ENCODE measurements at places on chromosomes 5 and 9.

- DNase-seq = no peak
These were observed 7.1 kb downstream of the EGR1 start for GRCh38 chr5:138472353-138472752.

DNA sequence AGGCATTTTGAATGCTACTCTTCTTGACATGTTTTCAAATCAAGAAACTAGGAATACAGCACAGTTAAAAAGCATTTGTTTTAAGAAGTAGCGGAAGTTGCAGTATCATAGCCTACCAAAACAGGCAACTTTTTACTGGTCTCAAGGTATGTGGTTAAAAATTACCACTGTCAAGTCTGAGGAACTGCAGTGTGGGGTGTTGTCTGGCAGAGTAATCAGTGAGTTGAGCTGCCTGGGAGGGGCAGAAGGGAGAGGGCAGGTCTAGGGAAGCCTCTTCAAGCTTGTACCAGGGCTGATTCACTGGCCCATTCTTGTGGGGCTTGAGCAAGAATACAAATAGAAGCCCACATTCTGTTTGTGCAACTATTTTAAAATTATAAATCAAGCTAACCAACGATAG, 42.4 kb upstream of the SV2C start:
- no peak for DNase-seq

DNA sequence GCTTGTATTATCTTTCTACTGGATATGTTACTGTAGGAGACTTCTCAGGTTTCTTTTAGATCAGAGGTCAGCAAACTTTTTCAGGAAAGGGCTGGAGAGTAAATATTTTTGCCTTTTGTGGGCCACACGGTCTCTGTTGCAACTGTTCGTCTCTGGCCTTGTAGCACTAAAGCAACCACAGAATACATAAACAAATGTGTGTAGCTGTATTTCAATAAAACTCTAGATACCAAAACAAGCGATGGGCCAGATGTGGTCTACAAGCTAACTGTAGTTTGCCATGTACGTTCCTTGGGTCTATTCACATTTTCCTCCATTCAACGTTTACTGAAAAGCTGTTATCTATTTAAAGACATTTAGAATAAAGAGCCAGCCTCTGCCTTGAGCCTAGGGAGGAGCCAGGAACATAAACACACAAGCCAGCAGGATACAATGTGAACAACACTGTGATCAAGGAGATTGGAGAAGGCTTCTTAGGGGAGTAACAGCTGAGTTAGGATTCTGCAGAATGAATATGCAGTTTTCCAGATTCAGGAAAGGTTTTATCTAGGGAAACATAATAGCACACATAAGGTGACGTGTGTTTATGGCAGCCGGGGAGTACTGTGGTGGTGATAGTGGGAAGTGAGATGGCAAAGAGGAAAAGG, 33.0 kb upstream of the HOMER1 start:
- DNase-seq = no peak

- no peak for DNase-seq
These were observed 430.1 kb upstream of the MEF2C start for GRCh38 chr5:89313044-89313443.

GRCh38 chr5:138737494-138738265, 15.5 kb upstream of the CTNNA1 start:
- no peak for DNase-seq

DNA sequence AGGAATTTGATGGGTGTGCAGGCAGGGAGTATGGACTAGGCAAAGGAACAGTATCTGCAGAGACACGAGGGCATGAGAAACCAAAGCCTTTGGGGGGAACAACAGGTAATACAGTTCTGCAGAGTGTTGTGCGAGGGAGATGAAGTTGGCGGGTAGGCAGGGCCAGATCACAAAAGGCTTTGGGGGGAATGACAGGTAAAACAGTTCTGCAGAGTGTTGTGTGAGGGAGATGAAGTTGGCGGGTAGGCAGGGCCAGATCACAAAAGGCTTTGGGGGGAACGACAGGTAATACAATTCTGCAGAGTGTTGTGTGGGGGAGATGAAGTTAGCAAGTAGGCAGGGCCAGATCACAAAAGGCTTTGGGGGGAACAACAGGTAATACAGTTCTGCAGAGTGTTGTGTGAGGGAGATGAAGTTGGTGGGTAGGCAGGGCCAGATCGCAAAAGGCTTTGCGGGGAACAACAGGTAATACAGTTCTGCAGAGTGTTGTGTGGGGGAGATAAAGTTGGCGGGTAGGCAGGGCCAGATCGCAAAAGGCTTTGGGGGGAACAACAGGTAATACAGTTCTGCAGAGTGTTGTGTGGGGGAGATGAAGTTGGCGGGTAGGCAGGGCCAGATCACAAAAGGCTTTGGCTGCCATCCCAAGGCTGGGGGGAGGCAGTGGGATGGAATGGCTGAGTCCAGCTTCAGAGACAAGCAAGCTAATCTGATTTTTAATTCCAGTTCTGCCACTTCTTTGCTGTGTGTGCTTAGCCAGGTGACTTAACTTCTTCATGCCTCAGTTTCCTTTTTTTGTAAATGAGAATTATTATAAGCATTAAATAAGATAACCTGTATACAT, 33.0 kb downstream of the FRMPD1 start:
- DNase-seq = no peak

GRCh38 chr5:135222771-135223170, 176.3 kb downstream of the MACROH2A1 start:
- no peak for DNase-seq

DNA sequence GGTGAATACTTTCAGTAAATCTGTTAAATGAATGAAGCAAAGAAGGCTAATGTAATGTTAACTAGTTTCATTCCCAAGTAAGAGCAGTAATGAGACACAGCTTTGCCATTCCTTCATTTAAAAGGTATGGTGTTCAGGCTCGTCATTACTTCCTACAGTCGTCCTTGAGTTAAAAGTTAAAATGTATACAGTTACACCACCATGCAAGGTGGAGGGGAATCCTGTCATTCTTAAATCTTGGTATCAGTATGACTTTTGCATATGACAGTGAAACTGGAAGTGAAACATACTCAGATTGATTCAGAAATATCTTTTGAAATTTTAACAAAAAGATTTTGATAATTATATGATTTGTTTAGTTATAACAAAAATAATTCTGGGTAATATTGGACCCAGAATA, 25.9 kb downstream of the MTRR start:
- DNase-seq = no peak

DNA sequence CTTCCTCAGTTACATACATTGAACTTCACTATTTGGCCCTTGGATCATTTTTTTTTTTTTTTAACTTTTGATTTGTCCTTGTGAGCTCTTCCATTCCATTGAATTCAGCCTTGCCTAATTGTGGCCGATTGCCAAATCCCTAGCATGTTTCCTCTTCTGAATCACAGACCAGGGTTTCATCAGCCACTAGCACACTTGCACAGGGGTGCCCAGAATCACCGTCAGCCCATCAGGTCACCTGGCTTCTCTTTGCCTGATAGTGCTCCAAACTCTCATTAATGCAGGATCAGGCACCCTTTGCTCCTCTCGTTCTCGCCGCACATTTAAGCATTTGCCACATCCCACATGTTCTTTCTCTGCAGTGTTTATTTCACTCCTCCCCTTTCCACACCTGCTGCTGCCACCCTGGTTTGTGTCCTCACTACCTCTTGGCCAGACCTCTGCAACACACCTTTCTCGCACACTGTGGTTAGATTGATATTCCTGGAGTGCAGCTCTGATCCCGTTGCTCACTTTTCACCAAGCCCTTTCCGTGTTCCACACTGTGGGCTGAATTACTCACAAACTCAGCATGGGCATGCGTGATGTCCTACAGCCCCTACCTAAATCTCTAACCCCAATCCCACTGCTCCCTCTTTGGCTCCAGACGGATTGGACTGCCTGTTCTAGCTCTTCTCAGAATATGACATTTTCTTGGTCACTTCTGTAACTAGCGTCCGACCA, 9.8 kb downstream of the PIK3R1 start:
- peak; percentile 68 for DNase-seq

DNA sequence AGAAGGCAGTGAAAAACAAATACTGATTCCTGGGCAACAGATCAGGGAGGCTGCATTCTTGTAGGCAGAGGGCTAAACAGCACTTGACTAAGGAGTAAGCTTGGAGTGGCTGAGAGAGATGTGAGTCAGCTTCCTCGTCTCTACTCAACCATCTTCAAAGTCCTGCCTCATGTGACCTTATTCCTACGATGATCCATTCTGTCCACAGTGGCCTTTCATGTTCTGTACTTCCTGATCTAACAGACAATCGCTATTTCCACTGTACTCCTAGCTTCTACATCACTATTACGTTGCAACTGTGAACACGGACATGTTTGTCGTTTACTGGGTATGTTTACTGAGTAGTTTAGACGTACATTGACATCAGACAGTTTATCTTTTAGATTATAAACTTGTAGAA, 365.4 kb downstream of the ARL15 start:
- no peak for DNase-seq

DNA sequence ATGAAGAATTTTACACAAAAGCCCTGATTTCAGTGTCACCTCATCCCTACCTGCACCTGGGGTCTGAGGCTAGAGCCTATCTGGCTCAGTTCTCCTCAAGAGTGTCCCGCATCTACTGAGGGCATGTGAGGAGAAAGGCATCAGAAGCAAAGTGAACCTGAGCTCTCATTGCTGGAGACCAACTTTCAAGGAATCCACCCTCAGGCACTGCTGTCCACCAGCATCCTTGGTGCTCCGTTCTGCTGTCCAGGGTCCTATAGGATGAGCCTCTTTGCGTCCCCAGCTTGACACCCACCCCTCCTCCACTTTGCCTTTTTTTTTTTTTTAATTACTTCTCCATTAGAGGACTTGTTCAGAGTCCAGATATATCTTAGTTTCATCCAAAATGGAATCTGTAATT, 49.5 kb downstream of the CAMSAP1 start:
- DNase-seq = no peak

DNA sequence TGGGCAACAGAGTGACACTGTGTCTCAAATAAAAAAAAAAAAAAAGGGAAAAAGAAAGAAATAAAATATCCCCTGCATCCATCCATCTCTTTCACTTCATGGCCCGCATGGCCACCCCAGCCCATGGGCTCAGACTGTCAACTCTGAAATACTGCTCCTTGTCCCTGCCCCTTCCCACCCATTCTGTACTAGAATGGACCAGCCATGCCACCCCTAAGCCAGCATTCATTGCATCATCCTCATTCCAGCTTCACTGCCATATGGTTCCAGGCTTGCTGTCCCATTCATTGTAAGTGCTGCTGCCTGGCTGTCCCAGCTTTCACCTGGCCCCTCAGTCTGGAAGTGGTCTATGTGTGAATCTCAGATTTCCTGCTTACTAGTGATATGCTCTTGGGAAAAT, 46.2 kb downstream of the SPRY4 start:
- DNase-seq = no peak

GRCh38 chr5:112143690-112144089, 275.4 kb downstream of the EPB41L4A start:
- DNase-seq = no peak

DNA sequence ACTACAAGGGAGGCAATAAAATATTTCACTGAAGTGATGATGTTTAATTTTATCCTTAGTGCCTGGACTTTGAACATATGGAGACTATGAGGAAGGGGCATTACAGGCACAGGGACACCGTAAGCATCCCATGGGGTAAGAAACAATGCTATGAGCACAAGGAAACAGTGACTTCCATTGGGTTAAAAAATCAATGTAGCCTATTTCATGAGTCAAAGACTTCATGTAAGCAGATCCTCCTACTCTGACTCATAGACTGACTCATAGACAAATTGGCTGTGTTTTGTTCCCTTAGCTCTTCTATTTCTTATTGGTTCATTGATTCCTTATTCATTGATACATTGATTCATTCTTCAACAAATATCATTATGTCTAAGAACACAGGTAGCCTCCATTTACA, 351.0 kb downstream of the PRELID2 start:
- DNase-seq = no peak

DNA sequence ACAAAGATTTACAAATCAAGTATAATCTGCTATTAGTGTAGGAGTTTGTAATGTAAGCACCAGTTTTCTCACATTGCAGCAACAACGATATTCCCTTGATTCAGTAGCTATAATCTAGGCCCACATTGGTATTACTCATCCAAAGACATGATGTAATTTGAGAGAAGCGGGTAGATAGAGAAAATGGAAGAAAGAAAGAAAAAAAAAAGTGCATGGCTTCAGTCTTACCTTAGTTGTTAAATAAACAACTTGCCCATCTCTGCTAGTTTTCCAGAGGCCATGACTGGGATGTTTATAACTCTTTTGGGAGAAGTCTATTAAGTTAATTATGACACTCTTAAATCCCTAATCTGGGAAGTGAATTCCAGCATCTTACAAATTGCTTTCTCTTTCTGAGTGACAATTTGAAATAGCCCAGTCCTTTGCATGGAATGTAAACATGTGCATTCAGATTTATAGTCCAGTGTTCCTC, 2.8 kb downstream of the MELK start:
- DNase-seq = no peak

DNA sequence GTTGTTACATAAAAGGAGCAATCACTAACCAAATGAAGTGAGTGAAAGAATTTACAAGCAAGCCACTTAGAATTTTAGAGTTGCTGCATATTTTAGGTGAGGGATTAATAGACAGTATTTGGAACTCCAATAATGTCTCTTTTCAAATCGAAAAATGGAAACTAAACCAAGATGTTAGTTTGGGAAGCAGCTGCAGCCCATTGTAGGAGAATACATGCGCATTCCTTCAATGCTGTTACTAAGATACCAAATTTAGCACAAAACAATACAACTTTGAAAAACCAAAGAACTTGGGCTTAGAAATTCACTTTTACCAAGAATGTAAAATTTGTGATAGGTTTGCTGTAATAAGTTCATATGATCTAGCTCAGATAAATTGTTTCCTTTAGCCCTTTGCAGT, 411.8 kb upstream of the CDH6 start:
- no peak for DNase-seq

GRCh38 chr5:6228257-6229250, 149.8 kb downstream of the MED10 start:
- no peak for DNase-seq

GRCh38 chr9:93890436-93890935, 64.7 kb downstream of the BARX1 start:
- no peak for DNase-seq

DNA sequence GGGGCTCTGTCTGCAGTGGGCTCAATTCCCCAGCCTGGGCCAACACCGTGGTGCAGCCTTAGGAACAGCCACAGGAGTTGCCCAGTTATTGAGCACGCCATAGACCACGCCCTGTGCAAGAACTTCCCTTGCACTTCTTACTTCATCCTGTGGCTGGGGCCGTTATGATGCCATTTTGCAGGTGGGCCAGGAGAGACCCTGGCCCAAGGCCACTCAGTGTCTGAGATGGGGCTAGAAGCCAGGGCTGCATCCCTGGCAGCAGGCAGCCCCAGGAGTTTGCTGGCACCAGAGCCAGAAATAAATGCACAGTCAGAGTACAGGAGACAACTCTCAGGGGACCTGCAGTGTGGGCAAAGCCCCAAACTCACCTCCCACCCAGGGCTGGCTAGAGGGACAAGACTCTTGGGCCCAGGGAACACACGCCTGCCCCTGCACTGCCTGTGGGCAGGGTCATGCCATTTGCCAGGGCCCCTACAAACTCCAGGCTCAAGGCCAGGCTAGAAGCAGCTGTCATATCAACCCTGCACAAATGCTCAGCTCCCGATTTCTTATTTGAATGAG, 6.7 kb downstream of the CORO2A start:
- DNase-seq = no peak

GRCh38 chr5:151213803-151214613, 9.9 kb downstream of the CCDC69 start:
- DNase-seq = peak; percentile 75

Data from lower leg skin (tissue), 4 donors.